Activated CD4-positive, alpha-beta T cell treated with anti-CD3 and anti-CD28 coated beads for 1 hour (primary cell): ENCODE measurements at places on chromosomes 6 and 20.

DNA sequence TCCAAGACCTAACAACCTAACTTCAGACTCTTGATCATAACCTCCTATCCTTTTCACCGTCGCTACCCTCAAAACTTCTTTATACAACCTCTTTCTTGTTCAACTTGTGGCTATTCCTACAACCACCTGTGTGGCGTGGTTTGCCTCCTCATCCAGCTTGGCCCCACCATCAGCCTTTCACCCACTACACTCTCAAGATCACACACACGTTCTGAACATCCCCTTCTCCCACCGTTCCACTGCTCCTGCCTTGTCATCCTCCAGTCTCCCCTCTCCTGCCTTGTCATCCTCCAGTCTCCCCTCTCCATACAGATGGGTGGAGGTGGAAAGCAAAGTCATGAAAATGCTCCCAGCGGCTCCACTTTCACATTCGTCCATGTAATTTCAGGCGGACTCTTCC is 14.0 kb downstream of the MAK start:
- no peak for DNase-seq

DNA sequence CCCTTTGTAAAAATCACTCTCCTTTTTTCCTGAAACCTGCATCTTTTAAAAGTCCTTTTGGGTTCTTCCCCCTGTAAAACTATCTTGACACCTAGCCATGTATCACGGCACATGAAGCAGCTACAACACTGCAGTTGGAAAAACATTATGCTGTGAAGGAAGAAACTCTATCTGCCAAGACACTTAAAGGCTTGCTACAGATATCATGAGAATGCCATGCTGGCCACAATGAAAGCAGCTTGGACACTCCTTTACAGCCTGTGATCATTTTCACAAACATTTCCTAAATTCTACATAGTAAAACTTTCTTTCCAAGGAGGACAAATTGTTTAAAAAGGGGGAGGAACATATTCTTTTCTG is 31.8 kb downstream of the CNKSR3 start:
- DNase-seq = no peak

DNA sequence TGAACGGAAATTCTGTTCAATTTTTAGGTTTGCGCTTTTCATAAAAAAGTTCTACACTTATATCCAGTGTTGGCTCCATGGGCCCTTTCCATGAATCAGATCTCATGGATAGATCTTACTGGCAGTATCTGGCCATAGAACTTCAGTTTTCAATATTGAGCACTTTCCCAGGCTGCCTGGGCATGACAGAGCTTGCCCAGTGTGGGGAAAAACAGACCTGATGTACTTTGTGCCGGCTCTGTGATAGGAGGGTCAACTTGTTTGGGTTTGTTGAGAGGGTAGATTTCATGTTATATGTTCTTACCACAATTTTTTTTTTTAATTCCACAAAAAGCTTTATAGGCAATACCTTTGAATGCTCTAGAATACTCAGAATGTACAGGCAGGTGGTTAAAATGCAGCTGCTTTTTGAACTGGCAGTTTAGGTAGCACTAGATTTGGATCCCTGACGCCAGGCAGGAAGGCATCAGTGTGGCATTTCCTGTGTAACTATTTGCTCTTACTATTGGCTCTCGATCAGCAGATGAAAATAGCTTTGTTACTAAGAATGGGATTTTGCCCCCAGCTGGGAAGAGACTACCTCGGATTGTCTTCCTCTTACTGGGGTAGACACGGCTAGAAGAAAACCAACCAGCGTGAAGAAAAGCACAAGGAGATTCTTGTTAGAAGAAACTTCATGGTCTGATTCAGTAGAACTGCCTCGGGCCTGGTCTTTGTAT is 404.9 kb upstream of the SOX4 start:
- no peak for DNase-seq

DNA sequence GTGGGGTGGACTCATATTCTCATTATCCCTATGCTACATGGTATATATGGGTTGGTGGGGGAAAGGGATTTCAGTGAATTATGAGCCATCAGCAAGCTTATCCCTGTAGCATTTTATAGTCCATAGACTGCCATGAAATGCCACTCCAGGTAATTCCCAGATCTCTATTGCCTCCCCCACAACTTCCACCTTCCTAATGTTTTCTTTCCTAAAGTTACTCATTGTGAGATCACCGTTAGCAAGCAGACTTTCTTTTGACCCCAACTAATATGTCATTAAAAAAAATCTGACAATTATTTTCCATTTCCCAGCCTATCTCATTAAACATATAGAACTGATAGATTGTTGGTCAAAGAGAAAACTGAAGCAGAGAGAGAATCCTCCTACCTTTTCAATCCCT is 40.7 kb upstream of the TBX18 start:
- no peak for DNase-seq

DNA sequence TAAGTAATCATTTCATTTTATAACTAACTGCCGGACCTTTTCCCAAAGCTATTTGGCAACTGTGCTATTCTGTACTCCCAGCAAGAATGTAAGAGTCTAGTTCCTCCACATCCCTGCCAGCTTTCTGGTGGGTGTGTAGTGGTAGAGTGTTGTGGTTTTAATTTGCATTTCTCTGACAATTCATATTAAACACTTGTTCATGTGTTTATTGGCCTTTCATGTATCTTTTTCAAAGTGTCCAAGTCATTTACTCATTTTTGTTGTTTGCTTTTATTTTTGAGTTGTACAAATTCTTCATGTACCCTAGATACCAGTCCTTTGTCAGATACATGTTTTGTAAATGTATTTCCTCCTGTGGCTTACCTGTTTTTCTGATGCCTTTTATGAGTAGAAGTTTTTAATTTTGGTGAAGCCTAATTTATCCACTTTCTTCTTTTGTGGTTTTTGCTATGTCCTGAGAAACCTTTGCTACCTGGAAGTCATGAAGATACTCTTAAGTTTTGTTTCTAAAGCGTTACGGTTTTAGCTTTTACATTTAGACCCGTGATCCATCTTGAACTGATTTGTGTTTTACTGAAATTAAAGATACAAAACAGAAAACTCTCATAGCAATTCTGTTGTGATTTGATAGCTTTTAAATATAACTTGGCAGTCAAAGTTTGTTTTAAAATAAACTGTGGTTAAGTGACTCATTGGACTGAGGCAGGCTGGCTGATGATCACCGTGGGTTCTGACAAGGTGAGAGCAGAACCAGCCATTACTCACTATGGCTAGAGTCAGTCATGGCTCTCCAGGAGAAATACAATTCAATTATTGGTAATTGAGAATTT is 8.0 kb downstream of the MYLIP start:
- peak; percentile 29 for DNase-seq

- DNase-seq = no peak
These were observed 39.0 kb downstream of the MAN1A1 start for GRCh38 chr6:119310486-119311036.

DNA sequence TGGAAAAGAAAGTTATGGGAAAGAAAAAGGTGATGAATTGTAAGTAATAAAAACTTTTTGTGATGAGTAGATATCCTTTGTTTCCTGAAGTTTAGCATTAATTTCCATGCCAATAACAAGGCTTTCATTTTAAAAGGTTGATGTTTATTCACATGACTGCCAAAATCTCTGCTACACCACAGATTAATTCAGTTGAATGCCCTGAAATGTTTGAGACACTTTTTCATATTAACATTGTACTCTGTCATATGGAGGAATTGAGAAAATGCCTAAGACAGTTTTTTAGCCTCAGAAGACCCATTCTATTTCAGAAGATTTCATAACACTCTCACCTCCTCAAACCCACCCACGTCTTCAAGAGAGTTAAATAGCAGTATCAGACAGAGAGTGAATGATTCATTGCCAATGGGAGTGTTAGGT is 115.5 kb downstream of the ADGRG6 start:
- no peak for DNase-seq

GRCh38 chr6:134878136-134878535 is 71.8 kb downstream of the ALDH8A1 start:
- no peak for DNase-seq

- no peak for DNase-seq
These were observed 110.8 kb downstream of the ERMARD start for GRCh38 chr6:169862043-169862891.

- DNase-seq = no peak
These were observed 63.9 kb downstream of the FAM120B start for GRCh38 chr6:170370416-170370815.

- DNase-seq = no peak
These were observed 102.0 kb downstream of the ADGRB3 start for GRCh38 chr6:68737061-68737460.

DNA sequence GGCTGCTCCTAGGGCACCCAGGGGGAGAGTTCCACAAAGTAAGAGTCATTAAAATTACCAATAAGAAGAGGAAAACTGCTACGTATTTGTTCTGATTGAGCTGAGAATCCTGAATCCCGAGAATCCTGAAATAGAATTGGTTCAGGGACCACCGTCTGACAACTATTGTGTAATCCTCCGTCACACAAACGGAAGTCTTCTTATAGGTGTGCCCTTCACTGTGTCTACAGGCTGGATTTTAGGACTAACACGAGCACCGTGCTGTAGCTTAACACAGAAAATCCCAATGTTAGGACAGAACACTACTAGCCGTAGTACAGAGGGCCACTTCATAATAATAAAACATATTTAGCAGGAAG is 50.6 kb upstream of the RNF182 start:
- no peak for DNase-seq
